ENCODE measurements at places on chromosomes 11 and 22. TPM values are rescaled to one million over a fixed set of nuclear protein-coding genes. Genes with fewer than 3 reads are reported as not detected.

DNA sequence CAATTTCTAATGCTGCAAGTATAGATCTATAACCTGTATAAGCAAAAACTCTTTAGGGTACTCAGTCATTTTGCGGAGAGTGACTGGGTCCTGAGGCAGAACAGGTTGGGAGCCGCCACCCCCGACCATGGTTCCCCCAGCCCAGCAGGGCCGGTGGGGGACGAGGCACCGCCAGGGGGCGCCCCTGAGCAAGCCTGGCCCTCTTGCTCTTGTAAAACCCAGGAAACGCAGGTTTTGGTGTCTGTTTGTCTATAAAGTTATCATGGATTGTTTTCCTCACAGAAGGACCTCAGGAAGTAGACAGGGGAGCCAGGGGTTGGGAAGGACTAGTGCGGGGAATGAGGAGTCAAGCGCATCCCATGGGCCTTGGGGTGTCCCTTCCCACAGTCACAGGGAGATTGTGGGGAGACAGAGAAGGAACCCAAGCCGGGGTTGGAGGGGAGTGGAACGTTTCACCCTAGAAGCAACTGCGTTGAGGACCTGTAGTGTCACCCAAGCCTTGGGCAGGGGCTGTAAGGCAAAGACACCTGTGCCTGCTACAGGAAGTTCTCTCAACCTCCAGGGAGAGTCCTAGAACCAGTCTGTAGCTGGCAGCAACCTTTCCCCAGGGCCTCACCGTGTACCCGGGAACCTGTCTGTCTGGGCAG lies 26.4 kb downstream of the KCTD17 start:
- H3K4me1 ChIP-seq = no peaks in the 10 kb centered on the region
- no peak overlapping the region for H3K4me3 ChIP-seq
- peak; percentile 58 for DNase-seq

The CEND1 gene
- 0.11 TPM for polyA plus RNA-seq

DNA sequence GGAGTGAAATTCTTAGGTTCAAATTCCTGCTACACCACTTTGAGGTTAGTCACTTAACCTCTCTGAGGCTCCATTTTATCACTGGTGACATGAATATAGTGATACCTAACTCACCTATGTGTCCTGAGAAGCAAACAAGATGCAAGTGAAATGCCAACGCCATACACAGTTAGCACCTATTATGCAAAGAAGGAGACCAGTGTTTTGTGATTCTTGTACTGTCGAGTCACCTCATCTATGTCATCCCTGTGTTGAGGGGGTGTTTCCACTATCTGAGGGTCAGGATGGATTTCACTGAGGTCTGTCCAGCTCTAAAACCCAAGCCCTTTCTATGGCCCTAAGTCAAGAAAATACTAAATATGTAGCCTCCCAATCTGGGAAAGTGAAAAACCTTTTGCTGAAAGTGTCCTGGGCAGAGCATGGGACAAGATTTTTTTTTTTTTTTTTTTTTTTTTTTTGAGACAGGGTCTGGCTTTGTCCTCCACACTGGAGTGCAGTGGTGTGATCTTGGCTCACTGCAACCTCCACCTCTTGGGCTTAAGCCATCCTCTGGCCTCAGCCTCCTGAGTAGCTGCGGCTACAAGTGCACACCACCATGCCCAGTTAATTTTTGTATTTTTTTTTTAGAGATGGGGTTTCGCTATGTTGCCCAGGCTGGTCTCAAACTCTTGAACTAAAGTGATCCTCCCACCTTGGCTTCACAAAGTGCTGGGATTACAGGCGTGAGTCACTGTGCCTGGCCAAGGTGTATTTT lies 5.0 kb upstream of the MCM5 start:
- H3K4me1 ChIP-seq = no peaks in the 10 kb centered on the region
- no peak overlapping the region for H3K4me3 ChIP-seq
- no peak for DNase-seq
- no peaks in the 10 kb centered on the region for H3K27me3 ChIP-seq
- H3K36me3 ChIP-seq = no peaks in the 10 kb centered on the region
- no peak overlapping the region for H3K27ac ChIP-seq

The MPZL2 gene
- 52.0 TPM for polyA plus RNA-seq

DNA sequence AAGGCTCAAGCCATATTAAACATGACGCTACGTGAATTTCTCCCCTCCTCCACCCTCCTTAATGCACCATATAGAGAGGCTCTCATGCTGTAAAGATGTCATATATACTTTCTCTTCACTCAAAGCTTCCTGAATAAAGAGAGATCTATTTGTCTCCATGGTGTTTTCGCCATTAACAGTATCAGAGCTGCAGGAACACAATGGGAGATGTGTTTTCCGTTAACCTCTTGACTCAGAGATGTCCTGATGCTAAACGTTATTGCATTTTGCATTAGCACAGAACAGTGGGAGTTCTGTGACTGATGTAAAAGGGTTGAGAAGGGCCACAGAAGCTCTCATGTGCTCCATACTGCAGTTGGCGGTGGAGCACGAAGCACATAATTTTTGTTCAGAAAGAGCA lies 25.7 kb upstream of the BLID start:
- no peak overlapping the region for H3K27ac ChIP-seq
- DNase-seq = no peak
- H3K36me3 ChIP-seq = no peaks in the 10 kb centered on the region
- H3K4me3 ChIP-seq = no peak overlapping the region
- H3K4me1 ChIP-seq = peaks cover under 1% of the 10 kb centered on the region
- no peaks in the 10 kb centered on the region for H3K27me3 ChIP-seq

GRCh38 chr11:45485070-45485707 lies 180.2 kb downstream of the CHST1 start:
- no peaks in the 10 kb centered on the region for H3K4me1 ChIP-seq
- peaks cover 19% of the 10 kb centered on the region for H3K27me3 ChIP-seq
- no peak overlapping the region for H3K27ac ChIP-seq
- H3K4me3 ChIP-seq = no peak overlapping the region
- no peak for DNase-seq

DNA sequence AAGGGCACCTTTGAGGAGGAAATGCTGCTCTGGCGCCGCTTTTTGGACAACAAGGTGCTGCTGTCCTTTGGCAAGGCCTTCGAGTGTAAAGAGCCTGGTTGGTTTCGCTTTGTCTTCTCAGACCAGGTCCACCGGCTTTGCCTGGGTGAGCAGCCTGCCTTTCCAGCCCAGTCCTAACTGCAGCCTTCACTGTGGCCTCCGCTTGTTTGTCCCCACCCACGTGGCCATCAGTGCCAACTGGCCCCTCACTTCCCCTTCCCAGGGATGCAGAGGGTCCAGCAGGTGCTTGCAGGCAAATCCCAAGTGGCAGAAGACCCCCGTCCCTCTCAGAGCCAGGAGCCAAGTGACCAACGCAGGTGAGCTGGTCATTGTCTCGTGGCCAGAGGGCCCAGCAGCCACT lies 12.0 kb upstream of the EXT2 start:
- peaks cover 56% of the 10 kb centered on the region for H3K36me3 ChIP-seq
- no peak for DNase-seq

The EMID1 gene
- polyA plus RNA-seq = 109 TPM

DNA sequence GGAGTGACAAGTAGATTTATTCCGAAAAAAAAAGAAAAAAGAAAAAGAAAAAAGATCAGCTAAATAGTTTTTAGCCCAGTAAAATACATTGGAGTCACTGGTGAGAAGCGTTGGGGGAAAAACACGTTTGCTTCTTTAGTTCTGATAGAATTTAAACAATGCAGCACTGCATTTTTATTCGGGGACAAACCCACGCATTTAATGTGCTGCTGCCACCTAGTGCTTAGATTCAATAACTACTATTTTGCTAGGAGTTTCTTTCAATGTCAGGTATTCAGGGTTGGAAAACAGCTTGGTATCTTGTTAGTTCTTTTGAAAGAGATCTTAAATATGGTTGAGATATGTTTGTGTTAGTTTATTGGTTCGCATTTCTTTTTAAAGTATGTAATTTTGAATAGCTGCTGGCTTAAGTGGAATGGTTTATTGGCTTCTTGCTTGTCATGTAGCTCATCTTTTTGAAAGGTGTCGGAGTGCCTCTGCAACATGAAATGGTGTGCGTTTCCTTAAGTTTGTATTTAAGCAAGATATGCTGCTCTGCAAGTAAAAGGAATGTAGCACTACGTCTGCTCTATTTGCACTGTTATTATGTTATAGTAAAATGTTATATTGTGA lies 41.9 kb downstream of the SVIP start:
- DNase-seq = peak; percentile 52
- no peak overlapping the region for H3K4me3 ChIP-seq
- H3K27ac ChIP-seq = no peak overlapping the region
- H3K36me3 ChIP-seq = no peaks in the 10 kb centered on the region
- H3K27me3 ChIP-seq = no peaks in the 10 kb centered on the region

The WEE1 gene
- 61.4 TPM for polyA plus RNA-seq

DNA sequence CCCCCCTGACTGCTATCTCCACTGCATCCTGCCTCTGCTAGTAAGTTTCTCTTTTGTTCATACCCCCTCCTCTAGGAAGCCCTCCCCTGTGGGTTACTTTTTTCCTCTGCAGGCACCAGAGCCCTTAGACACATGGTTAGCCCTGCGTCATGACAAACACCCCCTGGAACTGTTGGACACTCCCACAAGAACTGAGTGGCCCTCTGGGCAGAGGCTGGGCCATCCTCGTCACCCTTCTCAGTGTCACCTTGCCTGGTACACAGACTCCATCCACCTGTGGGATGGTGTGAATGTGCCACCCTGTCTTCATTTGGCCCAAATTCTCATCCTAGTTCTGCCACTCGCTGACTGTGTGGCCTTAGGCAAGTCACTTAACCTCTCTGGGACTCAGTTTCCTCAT lies 4.1 kb upstream of the RAB3IL1 start:
- H3K27me3 ChIP-seq = no peaks in the 10 kb centered on the region
- DNase-seq = no peak
- no peak overlapping the region for H3K27ac ChIP-seq
- no peak overlapping the region for H3K4me3 ChIP-seq
- H3K36me3 ChIP-seq = no peaks in the 10 kb centered on the region

The OR6M1 gene
- polyA plus RNA-seq = not detected

The SYT12 gene
- 0.06 TPM for polyA plus RNA-seq

The KLHDC7B gene
- polyA plus RNA-seq = not detected

- no peak overlapping the region for H3K27ac ChIP-seq
- peaks cover 61% of the 10 kb centered on the region for H3K36me3 ChIP-seq
- no peaks in the 10 kb centered on the region for H3K4me1 ChIP-seq
- DNase-seq = no peak
- no peak overlapping the region for H3K4me3 ChIP-seq
Observed at GRCh38 chr22:46362934-46363515, 27.5 kb downstream of the TRMU start.

- H3K27me3 ChIP-seq = no peaks in the 10 kb centered on the region
- no peak overlapping the region for H3K27ac ChIP-seq
- H3K4me3 ChIP-seq = no peak overlapping the region
Observed at GRCh38 chr11:124150684-124151083, 32.5 kb upstream of the OR10D3 start.

The CCDC116 gene
- polyA plus RNA-seq = 0.61 TPM

GRCh38 chr22:35220221-35220620 lies 37.1 kb upstream of the HMGXB4 start:
- no peaks in the 10 kb centered on the region for H3K36me3 ChIP-seq
- no peaks in the 10 kb centered on the region for H3K4me1 ChIP-seq
- H3K27ac ChIP-seq = no peak overlapping the region
- H3K4me3 ChIP-seq = no peak overlapping the region
- DNase-seq = no peak

- peak; percentile 42 for DNase-seq
- H3K27me3 ChIP-seq = peaks cover 59% of the 10 kb centered on the region
- H3K36me3 ChIP-seq = peaks cover 28% of the 10 kb centered on the region
- H3K27ac ChIP-seq = no peak within 1 kb of the TSS
- H3K4me1 ChIP-seq = peaks cover 42% of the 10 kb centered on the region
- H3K4me3 ChIP-seq = peak within 1 kb of the TSS; percentile 44
Observed at GRCh38 chr11:61294717-61295595, at the start of gene VWCE. VWCE (minus strand) TSS chr11:61295316; CDS start chr11:61295037, 279 bp downstream.
